Left renal cortex interstitium (tissue), 4 donors: ENCODE measurements at places on chromosomes 5 and 9. TPM values are rescaled to one million over a fixed set of nuclear protein-coding genes. Genes with fewer than 3 reads are reported as not detected.

The NIM1K gene
- polyA plus RNA-seq = 0.46 TPM

The IL13 gene
- not detected for polyA plus RNA-seq

The OGN gene
- polyA plus RNA-seq = 36.5 TPM

The FAM153A gene
- 1.5 TPM for polyA plus RNA-seq

The SLC34A3 gene
- polyA plus RNA-seq = 12.7 TPM

The PSMD5 gene
- polyA plus RNA-seq = 29.5 TPM

The LHX2 gene
- polyA plus RNA-seq = not detected

GRCh38 chr5:3899093-3899492 is 303.5 kb downstream of the IRX1 start:
- DNase-seq = no peak

DNA sequence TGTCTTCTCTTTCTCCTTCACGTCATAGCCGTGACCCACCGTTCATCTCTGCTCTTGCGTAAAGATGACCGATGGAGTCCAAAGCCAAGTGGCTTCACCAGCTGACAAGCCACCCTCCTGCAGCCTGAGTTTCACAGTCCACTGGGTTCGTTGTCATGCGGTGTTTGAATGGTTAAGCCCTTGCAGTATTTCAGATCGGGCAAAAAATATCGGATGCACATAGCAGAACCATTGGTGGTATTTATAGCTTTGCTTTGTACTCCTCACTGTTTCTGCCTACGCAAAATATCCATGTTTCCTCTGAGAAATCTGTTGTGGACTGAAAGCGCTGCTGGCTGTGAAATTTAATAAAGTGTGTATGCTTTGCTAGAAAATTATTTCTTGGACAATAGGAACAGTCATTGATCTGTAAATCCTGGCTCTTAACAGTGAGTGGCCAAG is 34.5 kb upstream of the NCS1 start:
- DNase-seq = no peak

DNA sequence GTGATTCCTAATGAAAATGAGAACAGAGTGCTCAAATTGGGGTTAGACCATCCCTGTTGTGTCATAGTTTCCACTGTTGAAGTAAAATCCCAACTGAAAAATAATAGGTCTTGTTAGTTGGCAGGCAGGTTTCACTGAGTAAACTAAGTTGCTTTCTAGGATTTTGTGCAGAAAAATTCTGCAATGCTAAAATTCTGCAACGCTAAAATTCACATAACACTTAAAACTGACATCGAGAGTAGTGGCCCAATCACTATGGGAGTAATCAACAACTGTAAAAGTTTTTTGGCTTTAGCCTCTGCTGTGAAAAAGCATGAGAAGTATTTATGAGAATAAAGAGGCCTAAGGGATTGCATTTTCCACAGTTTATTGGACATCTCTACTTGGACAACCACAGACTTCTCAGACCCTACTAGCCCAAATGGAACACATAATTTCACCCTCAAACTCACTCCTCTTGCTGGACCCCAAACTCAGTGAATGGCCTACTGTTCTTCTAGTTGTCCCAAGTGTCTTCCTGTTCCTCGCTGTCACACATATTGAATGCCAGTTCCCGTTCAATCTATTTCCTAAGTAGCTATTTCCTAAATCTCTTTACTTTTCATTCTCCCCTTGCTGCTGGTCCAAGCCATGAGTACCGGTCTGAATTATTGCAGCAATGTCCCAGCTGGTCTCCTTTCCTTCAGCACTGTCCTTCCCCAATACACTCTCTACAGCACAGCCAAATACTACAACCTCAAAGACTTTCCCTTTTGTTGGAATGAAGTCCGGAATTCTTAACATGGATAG is 355.4 kb downstream of the PDE4D start:
- no peak for DNase-seq

GRCh38 chr5:72814104-72814503 is 2.4 kb upstream of the TNPO1 start:
- no peak for DNase-seq

DNA sequence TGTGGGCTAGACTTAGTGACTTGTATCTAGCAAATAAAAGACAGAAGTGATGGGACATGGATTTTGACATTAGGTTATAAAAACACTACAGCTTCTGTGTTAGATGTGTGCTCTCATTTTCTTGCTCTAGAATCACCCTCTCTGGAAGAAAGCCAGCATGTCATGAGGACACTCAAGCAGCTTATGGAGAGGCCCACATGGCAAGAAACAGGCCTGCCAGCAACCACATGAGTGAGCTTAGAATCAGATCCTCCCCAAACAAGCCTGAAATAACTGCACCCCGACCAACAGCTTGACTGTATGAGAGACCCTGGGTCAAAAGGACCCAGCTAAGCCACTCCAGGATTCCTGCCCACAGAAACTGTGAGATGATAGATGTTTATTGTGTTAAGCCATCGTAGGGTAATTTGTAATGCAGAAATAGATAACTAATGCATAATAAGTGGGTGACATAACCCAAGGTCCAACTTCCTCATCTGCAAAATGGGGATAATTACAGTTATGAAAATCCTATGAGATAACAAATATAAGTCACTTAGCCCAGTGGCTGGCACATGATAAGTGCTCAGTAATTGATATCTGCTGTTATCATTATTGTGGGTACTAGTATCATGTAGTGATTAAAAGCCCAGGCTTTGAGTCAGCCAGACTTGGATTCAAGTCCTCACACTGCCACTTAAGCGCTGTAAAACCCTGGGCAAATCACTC is 86.5 kb downstream of the KLHL3 start:
- DNase-seq = no peak

DNA sequence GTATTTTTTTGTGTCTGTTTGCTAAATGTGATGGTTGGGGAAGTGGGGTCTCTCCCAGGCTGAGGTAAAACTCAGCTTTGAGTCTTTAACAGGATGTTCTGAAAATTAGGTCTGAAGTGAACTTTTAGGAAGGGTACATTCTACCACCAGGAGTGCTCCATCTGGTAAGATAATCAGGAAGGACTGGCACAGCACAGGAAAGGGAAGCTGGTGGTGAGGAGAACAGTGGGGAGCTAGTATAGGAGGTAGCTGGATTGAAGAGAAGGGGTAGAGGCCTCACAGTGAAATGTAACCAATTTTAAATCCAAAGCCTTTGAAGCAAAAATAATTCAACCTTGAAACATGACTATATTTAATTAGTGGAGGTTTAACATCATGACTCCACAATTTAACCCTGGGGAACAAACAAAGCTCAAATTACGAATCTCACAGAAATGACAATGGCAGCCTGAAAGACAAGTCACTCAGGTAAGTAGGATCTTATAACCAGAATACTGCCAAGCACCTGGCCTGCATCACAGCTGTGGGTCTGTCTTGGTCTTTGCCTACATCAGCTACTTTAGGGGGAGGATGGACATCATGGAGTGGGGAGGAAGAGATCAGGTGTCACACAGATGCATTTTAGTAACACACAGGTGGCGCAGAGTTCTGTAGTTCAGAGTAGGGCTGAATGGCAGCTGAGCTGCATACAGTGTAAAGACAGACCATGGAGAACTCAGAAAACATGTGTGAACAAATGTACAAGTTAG is 445.3 kb downstream of the DMRT2 start:
- no peak for DNase-seq

DNA sequence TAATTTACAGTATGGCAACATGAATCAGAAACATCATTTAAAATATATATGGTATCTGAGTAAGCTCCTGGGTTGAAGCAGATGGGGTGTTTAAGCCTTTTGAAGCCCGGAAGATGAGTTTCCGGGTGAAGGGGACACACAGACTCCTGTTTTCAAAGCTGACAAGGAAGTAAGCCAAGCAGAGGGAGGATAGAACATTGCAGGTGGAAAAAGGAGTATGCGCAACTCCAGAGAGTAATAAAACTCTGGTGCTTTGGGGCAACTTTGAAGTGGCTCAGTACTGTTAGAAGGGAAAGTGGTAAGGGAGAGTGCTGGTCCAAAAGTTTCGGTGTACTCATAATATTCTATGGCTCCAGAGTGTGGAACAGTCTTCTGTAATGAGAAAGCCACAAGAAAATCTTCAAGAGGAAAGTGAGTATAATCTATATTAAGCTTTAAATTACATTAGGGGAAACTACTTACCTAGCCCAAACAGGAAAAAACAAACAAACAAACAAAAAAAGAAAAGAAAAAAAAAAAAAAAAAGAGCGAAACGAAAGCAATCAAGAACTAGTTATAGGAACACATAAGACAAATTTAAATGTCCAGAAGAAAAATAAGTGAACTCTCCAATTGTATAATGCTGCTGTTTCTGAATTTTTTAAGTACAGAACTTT is 2.3 kb upstream of the ST8SIA4 start:
- no peak for DNase-seq

GRCh38 chr5:141779503-141779973 is 97.5 kb upstream of the ARAP3 start:
- DNase-seq = no peak

DNA sequence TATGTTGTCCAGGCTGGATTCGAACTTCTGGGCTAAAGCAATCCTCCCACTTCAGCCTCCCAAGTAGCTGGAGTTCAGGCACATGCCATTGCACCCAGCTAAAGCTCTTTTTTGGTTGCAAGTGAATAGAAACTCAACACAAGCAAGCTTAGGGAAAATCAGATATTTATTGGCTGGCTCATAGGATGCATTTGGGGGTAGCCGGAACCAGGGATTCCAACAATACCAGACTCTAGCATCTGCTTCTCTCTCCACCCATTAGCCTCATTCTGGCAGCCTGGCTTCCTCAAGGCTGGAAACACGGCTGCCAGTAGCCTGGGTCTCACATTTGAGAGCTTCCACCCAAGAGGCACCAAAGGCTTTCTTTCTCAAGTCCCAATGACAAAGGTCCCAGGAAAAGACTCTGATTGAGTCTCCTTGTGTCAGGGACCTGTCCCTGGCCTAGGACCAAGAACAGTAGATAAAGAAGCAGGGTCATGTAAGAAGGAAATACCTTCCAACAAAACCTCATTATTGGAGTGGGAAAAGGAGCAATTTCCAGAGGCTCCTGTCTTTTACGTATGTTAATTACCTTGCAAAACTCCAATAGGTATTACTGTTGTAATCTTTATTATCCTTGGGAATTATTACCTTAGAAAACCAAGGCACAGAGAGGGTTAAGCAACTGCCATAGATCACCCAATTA is 23.0 kb upstream of the B4GALT1 start:
- no peak for DNase-seq

DNA sequence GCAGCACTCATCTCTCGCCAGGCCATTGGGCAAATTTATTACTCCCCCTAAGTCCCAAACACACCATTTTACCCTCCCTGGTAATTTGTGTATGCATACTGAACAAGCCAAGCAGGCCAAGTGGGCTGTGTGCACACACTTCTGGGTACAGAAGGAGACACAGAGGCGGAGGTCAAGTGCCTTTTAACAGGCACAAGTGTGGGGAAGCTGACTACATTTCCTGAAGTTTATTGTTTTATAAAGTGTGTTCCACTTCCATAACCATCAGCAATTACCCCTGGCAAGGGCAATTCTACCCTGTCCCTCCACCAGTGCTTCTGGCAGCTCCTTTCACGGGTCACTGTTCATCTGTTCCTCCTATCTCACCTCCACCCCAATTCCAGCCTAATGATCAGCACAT is 93.9 kb downstream of the SETX start:
- DNase-seq = no peak
